ENCODE measurements at places on chromosomes 5 and 9.

- no peak for DNase-seq
Measured at GRCh38 chr5:132104556-132104955, 31.0 kb downstream of the CSF2 start.

GRCh38 chr9:72751541-72751940 lies 201.3 kb downstream of the ALDH1A1 start:
- no peak for DNase-seq

DNA sequence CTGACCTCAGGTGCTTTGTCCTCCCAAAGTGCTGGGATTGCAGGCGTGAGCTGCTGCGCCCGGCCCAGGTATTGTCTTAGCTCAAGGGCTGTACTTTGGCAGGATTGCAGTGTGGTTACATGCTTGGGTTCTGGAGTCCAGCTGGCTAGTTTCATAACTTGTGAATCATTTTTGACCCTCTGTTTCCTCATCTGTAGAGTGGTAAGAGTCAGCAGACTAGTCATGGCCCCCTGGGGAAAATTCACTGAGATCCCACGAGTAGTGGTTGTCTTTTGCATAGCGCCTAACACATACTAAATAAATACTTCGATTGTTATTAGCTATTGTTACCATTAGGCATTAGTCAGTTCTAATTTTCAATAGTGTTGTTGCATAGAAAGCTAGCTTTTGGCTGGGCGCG lies 14.3 kb downstream of the PTPA start:
- DNase-seq: no peak

- no peak for DNase-seq
Measured at GRCh38 chr5:145204743-145205142, 630.4 kb downstream of the PRELID2 start.

DNA sequence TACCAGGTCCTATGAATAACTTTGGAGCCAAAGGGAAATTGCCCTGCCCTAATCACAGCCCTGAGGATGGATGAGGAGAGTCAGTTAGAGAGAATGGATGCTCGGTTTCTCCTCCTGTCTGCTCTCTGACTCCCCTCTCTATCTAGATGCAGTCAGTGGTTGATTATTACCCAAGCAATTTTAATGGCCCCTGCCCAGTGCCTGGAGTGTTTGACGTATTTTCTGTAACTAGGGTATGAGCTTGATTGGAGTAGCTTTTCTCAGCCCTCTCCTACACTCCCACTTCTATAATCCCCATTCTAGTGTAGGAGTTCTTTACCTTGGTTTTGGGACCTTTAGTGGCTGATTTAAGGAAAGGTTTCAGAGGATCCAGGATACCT lies 60.4 kb downstream of the DOCK2 start:
- no peak for DNase-seq

DNA sequence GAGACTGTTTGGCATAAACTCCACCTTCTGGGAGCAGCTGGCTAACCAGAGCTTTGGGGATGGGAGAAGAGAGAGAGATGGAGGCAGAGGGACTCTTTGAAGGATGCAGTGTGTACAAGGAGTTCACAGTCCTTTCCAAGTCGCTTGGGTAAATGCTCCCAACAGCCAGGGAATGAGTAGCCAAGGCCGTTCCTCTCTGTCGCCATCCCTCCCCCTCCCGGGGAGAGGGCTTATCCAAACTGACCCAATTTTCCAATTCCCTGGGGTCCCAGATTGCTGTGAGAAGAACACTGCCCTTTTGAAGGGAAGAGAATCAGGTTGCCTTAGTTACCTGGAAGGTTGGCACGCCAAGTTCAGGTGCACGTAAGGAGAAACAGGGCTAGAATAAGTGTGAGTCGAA lies 7.9 kb downstream of the WWC1 start:
- DNase-seq: no peak

DNA sequence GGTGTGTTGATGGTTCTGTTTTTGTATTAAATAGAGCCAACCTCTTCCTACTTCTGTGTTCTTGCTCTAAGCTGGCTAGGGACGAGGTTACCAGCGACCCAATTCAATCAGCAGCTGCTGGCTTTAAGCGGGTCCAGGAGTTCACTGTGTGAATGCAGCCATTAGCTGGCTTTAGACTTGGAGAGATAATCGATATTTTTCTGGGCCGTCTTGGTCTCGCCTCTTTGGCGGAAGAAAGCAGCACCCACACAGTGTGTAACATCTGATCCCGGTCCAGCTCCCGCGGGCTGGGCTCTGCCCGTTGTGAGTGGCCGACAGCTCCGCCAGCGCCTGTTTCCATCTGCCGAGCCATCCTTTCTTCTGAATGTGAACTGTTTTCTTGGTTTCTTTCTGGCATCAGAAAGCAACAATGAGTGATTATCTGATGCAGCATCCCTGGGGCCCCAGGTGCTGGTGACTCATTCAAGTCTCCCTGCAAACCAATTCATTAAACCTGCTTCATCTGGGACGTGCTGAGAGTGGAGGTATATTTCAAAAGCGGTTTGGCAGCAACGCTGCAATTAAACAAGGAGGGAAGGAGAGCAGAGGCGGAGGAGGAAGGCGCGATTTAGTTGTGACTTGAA lies 90.8 kb upstream of the IRX4 start:
- DNase-seq: no peak

GRCh38 chr5:109563189-109563588 lies 126.5 kb upstream of the MAN2A1 start:
- DNase-seq: no peak

GRCh38 chr5:16907270-16907669 lies 28.8 kb downstream of the MYO10 start:
- DNase-seq: no peak

GRCh38 chr5:173051746-173052145 lies 4.4 kb upstream of the CREBRF start:
- DNase-seq: no peak

- no peak for DNase-seq
Measured at GRCh38 chr5:122063836-122064235, 14.2 kb downstream of the LOX start.

DNA sequence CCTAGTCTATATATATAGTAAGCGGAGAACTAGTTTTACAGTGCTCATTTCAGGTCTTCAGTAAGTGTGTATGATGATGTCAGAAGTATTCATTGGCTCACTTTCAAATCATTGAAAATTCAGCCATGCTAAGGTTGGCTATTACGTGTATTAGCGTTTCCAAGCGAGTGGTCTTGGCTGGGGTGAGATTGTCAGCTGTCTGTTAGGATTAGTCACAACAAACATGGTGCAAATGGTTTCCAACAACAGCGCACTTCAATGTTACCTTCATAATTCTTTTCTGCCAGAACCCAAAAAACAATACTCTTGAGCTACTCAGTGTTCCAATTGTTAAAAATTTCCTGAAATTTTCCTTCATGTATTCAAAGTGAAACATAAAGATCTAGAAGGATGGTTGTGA lies 283.0 kb downstream of the AOPEP start:
- no peak for DNase-seq

- no peak for DNase-seq
Measured at GRCh38 chr9:14403081-14403480, 89.1 kb upstream of the NFIB start.

DNA sequence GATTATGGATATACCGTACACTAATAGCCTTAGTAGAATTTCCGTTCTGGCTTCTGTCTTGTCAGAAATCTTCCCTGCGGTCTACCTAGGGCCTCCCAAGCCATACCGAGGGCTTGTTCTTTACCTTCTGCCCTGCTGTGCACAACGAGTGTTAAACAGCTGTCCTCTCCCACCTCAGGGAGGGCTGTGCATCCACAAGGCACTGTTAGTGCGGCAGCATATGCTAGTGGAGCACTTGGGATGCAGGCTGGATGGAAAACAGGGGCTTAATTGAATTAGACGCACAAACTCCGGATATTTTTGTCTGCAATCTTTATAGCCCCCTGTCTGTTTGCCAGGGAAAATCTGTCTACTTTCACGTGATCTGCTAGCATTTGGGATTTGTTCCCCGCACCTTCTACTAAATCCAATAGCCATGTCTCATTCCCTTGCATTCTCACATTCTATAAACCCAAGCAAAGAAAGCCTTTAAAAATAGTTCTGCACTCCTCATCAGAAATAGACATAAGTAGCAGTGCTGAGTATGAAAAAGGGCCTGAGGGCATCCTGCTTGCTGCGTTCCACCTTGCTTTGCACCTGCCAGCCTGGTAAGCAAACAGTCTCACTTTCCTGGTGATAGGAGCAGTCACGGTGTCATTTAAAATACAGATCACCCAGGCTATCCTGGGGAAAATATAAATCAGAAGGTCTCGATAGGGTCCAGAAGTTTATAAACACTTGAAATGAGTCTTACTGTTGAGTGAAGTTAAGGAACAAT lies 382.6 kb downstream of the RASEF start:
- DNase-seq: no peak

- DNase-seq: no peak
Measured at GRCh38 chr5:133475986-133476385, 136.4 kb downstream of the FSTL4 start.

DNA sequence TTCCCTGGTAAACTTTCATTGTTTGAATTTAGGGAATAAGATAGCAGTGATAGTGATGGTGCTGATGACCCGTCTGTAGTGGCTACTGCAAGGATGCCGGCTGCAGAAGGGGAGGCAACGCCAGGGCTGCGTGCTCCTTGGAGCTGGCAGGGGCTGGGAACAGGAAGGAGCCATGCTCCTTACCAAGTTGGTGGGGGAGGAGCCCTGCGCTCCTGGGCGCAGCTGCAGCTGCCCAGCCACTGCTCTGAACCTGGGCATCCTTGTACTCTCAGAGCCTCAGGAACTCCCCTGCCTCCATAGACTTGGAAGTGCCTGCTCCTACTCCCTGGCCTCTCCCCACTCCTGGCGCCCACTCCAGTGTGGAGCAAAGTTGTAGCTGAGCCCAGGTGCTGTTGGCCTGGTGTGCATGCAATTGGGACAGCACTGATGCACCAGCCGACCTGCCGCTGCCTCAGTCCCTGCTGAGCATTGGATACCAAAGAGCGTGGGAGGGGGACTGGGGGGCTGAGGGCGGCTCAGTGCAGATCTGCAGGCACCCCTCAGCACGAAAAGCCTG lies 585.1 kb upstream of the FAM174A start:
- no peak for DNase-seq

- no peak for DNase-seq
Measured at GRCh38 chr5:16326137-16326536, 139.5 kb downstream of the ZNF622 start.

DNA sequence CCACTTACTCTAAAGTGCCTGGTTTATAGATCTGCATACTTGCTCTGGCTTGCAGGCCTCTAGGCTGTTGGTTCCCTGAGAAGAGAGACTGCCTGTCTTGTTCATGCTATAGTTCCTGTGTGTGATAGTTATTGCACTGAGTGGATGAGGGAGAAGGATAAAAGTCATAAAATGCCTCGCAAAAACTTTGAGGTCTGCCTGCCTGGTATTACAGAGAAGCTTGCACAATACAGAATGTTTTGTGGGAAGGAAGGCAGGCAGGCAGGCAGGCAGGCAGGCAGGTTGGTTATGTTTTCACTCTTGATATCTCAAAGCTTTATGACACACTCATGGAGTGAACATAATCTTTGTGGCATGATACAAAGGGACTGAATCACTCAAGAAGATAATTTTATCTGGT lies 287.1 kb downstream of the SLIT3 start:
- DNase-seq: no peak

DNA sequence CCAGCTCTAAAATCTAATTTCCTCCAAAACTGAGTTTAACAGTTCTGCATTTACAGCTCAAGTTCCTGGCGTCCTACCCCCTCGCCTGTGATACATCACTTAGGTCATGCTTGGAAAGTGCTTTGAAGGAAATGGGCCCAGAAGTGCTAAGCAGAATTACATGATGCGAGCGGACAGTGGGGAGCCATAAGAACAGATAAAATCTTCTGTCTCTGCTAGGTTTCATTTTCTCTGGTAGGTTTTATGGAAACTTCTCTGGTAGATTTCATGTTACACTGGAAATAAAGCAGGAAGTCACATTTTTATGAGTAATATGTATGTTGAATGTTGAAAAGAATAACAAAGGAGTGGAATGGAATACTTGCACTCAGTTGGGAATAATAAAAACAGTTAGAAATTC lies 138.3 kb downstream of the ZDHHC21 start:
- no peak for DNase-seq

DNA sequence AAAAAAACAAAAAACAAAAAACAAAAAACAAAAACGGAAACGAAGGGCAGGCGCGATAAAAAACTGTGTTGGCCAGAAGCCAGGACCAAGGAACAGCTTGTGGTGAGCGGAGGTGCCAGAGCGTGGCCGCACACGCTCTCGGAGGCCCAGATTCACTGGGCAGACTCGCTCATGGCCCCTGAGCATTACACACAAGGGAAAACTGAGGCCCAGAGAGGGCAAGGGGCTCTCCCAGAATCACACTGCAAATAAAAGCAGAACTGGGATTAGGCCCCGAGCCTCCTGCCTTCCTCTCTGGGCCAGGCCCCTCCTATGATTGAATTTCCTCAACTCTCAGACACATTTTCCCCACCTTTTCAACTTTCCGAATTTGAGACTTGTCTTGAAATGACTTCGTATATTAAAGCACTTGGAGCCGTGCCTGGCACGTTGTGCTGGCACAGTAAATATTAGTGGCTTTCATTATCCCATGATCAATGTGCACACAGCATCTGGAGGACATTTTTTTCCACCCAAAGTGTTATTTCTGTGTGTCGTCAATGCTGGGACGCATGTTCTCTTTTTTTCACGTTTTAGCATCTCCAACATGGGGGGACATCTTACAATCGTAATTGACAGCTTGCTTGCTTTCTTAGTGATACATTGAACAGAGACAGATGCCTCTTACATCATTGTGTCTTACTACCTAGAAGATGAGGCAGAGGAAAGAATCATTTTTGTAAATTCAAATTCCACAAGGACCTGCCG lies 7.4 kb downstream of the FIBCD1 start:
- no peak for DNase-seq

DNA sequence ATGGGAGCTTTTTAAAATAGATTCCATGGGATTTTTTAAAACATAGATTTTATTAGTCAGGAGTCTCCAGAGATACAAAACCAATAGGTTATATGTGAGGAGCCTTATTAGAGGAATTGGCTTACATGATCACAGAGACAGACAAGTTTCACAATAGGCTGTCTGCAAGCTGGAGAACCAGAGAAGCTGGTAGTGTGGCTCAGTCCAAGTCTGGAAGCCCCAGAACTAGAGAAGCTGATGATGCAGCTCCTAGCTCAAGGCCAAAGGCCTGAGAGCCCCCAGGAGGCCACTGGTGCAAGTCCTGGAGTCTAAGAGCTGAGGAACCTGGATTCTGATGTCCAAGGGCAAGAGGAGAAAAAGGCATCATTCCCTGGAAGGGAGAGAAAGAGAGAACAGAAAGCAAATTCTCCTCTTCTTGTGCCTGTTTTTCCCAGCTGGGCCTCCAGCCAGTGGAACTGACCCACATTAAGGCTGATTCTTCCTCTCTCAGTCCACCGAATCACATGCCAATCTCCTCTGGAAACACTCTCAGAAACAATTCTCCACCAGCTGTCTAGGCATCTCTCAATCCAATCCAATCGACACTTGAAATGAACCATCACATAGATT lies 59.3 kb downstream of the AHRR start:
- DNase-seq: no peak

DNA sequence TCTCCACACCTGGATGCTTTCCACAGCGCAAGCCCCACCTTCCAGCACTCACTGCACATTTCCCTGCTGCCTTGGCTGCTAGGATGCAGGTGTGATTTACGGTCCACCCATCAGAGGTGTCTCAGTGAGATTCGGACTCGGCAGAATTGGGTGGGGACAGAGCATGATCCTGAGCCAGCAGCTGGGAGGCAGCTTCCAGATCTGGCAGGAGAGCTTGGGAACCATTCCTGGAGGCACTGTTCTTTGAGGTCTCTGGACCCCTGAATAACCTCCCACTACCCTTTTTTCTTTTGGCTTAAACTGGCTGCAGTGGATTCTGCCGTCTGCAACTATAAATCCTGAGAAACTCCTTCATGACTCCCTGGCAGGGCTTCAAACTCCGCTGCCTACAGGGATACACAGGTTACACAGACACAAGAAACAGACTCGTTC lies 99.6 kb upstream of the PHYKPL start:
- no peak for DNase-seq

Measured in T-helper 2 cell treated with Interferon-gamma antibody and Interleukin-4, amounts not matched to agents 5 μg/mL and 100 μg/mL, for 36 hours (primary cell).